ENCODE measurements at places on chromosomes 5 and 9.

DNA sequence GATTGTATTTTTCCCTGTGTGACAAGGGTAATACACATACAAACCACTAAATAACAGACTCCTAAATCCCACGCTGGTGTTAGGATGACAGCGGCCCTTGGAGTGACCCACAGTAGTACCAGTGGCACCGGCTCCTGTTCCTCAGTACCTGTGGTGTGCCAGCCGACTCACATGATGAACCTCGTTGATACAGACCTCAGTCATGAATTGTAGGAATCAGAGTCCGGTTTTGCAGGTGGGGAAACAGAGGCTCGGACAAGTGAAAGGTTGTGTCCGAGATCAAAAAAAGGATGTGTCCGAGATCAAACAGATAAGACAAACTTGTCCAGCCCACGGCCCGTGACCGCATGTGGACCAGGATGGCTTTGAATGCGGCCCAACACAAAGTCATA lies 78.0 kb downstream of the AMBP start:
- DNase-seq = no peak

DNA sequence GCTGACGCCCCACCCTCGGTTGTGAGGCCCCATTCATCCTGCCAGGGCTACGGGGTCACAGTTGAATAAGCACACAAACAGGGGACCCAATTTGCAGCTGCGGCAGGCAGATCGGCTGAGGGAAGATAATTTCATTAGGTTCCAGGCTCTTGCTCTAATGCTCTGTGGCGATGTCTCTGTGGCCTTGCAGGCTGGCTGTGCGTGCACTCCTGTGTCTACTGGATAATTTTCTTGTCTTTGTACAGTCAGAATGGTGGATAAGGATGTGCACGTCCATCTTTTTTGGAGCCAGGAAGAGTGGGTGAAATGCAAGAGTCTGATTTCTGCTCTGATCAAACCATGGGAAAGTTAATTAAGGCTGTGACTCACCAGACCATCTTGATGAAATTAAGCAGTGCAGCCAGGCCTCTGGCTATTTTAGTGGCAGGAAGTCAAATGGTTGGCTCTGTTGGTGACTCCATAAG lies 39.2 kb downstream of the NSG2 start:
- DNase-seq = no peak

GRCh38 chr5:87389296-87390034 lies 23.3 kb downstream of the CCNH start:
- DNase-seq = no peak

DNA sequence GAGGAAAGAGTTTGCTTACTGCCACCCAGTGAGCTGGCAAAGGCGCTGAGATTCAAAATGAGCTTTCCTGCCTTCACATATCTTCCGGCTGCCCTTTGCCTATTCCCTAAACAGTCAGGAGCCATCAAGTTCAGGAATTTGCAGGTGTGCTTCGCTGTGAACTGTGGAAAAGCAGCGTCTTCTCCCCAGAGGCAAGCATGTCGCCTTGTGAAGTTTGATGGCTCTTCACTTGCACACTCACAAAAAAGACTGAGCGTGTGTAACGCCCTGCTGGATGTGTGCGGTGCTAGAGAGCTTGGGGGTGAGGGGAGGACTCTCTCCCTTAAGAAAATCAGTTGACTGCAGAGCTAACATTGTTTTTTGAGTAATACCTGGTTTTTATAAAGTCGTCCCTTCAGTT lies 288.7 kb downstream of the DOCK8 start:
- DNase-seq = no peak

- DNase-seq = peak; percentile 80
These were observed 37.2 kb downstream of the FAM240B start for GRCh38 chr9:38682713-38683112.

DNA sequence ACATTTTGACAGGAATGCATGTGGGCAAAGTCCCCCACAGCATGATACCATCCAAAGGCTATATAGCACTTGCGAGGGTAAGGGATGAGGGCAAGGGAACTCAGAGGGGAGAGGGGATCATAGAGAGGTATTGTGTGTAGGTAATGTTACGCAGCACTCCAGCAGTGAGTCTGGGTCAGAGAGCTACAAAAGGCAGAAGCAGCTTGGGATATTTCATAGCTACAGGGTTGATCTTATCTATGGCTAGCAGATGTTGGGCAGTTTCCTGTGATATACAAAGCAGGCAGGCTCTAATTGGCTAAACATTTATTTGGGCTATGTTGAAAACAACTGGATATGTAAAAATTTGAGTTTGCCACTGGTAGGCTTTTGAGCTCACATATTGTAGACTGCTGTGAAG lies 17.8 kb upstream of the SLCO4C1 start:
- no peak for DNase-seq

DNA sequence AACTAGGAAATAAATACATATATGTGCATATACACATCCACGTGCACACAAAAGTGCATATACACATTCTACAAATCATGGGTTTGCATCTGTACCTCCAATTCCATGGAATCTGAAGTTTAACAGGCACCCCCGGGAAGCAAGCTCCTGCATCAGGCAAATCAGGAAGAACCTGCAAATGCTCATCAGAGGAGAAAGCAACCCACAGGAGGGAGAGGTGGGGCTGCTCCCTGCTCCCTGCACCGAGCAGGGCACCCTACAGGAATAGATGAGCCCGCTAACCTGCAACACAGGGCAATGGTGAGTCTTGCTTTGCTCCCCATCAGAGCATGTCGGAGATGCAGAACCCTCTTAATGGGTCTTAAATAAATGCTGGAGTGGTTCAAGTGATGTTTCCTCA lies 151.3 kb downstream of the DAB2IP start:
- DNase-seq = no peak

DNA sequence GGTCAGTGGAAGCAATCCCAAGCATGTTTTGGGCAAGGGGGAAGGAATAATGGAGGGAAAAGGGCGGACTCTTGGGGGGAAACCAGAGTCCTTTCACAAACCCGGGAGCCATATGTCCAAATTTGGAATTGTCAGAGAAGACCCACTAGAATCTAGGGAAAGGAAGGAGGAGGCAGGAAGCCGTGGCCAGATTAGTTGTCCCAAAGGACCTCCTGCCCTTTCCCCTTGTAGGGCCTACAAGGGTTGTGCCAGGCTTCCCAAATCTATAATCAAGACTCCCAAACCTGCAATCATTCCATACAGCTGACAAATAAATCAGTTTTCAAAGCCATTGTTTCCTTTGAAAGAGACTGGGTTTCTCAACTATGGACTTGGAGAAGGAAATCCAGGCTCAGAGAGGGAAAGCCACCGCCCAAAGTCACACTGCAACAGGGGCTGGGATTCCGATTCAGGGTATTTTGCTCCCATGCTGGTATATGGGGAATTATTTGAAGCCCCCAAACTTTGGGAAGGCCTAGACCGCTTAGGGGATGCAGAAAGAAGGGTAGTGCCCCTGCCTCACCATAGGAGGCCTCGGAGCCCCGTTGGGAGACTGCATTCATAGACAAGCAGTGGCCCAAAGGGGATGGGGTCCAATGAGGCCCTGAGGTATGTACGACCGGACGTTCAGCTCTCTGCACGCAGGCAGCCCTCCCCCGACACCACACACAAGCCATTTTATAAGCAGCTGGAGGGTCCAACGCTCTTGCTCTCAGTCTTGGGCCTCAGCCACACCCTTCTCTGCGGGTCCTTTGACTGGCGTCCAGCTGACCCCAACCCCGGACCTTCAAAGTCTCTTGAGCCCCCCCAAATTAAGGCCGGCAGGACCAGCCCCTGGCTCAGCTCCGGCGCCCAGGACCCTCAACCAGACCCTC lies 815 bp downstream of the ANXA6 start:
- peak; percentile 64 for DNase-seq

DNA sequence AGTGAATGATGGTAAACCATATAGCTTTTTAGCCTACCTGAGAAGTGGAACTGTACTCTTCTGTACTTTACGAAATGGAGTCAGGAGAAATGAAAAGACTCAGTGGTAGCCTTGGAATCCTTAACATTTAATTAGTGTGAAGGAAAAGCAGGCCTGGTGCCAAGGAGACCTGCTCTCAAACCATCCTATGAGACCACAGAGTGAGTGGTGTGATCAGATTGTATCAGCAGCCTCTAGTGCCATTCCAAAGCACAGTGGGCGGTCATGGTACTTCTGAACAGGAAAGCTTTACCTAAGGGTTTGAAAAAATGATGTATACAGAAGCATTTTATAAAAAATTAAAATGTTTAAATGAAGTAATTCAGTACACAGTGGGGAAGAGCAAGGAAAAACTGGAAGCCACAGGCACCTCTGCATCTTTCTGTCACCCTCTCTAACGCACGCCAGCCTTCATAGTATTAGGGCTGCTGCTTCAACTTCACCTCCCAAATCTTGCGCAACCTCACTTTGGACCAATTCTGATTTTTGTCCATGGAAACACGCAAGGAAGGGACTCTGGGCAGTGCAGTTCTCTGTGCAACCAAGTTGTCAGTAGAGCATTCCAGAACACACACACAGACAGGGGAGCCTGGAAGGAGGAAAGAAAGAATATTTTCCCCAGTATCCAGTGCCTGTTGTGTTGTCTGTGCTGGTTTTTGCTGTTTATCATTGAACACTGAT lies 203.7 kb downstream of the SH3GL2 start:
- no peak for DNase-seq

GRCh38 chr5:124451721-124452383 lies 294.6 kb downstream of the ZNF608 start:
- no peak for DNase-seq

GRCh38 chr9:128912270-128912853 lies 8.4 kb upstream of the PHYHD1 start:
- DNase-seq = peak; percentile 98

GRCh38 chr9:116998305-116998704 lies 311.2 kb downstream of the TRIM32 start:
- DNase-seq = peak; percentile 5

GRCh38 chr5:159878988-159879471 lies 37.3 kb upstream of the ADRA1B start:
- DNase-seq = peak; percentile 84

DNA sequence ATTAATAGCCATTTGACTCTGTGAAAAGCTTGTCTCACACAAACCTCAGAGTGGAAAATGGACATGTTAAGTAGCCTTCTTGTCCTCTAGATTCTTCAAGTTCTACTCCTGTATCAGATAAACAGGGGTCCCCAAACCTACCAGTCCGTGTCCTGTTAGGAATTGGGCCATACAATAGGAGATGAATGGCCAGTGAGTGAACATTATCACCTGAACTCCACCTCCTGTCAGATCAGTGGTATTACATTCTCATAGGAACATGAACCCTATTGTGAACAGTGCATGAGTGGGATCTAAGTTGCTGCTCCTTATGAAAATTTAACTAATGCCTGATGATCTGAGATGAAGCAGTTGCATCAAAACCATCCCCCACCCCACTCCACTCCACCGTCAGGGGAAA lies 136.3 kb downstream of the TMEM232 start:
- DNase-seq = peak; percentile 39

DNA sequence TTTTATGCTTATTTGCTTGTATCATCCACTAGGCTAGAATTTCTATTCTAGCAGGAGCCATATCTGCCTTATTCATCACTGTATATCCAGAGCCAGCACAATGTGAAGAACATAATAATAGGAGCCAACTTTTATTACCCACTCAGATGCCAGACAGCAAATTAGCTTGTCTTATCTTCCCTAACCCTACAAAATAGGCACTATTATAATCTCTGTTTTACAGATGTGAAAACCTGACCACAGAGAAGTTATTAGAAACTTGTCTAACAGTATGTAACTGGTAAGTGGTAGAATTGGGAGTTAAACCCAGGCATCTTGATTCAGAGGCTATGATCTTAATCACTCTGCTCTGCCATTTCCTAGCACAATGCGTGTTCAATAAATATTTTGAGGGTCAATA lies 579.5 kb downstream of the CAAP1 start:
- DNase-seq = no peak

DNA sequence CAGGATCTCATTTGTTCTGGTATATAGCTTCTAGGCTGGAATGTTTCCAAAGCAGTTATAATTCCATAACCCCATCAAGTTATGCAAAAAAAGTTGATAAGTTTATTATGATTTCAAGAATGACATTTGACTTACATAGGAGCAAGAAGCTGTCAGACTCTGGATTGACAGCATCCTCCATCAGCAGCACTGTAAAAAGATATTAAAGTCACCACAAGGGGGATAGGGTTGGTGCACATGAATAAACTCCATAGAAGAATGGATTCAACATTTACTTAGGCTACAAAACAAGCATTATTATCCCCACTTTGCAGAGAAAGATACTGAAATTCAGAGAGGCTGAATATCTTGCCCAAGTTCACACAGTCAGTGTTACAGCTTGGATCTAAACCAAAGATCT lies 208.9 kb upstream of the SLC30A5 start:
- DNase-seq = peak; percentile 42

DNA sequence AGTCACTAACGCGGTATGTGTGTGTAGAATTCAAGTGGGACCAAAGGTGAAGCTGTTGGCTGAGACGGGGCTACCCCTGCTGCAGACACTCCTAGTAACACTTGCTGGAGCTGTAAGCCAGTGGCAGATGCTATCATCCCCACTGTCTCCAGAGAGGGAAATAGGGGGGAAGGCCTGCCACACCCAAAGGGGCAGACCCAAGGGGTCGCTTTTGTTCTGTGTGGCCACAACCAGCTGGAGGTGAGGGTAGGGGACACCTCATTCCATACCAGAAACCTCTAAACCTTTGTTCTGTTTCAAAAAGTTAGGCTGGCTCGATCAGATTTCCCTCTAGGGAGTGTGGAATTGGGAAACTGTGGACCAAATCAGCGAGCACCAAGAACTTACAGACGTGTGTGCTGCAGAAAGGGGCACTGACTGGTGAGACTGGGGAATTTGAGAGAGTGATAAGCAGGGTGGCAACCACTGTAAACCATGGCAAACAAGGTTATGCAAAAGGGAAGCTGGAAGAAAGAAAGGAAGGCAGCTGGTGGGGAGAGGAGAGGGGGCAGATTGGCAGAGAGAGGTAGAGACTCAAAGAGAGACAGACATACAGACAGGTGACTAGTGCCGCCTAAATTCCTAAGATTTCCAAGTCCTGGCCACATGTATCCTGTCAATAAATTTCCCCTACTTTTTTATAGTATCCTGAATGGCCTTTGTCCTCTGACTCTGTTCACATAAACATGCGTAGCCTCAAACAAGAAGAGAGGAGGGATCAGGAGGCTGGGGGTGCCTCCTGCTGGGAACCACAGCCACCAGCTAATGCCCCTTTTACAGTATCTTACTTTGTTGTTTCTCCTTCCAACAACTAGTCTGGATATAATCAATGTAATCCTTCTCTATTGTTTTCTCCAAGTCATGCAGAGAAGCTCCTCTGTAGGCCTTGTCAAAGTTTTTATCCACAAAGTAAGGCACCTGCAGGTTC lies 15.6 kb upstream of the SPATA24 start:
- DNase-seq = no peak

GRCh38 chr5:26940994-26941393 lies 97.4 kb downstream of the CDH9 start:
- peak; percentile 54 for DNase-seq

DNA sequence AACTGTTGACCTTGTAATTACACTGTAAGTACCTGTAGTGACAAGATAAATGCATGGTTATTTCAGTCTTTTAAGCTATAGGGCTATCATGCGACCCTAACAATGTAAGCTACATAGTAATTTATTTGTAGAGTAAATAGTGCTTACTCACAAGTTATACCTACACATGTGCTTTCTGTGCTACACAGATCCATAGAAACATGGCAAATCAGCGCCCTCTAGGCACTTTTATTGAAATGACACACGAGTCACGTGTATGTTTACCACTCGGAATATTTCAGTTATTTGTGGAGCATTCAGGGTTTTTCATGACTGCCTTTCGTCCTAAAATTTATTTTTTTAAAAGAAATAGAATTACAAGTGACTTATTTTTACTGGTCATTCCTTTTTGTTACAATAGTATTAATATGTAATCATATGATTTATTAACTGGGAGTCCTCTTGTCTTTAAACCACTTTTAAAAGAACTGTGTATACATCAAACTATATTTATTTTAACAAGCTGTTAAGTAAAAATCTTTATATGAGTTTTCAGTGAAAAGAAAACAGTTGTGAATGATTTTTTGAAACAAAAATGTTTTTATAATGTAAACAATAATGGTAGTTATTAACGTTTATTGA lies 1242.3 kb upstream of the WWC1 start:
- DNase-seq = peak; percentile 15
